Activated naive CD8-positive, alpha-beta T cell treated with anti-CD3 and anti-CD28 coated beads for 36 hours (primary cell): ENCODE measurements at places on chromosomes 6 and 20. TPM values are rescaled to one million over a fixed set of nuclear protein-coding genes. Genes with fewer than 3 reads are reported as not detected.

GRCh38 chr20:56411759-56412472, at the start of gene CASS4:
TSS of gene CASS4 (plus strand) at chr20:56412260. CDS start at chr20:56412459, 199 bp downstream.
- peaks cover 45% of the 10 kb centered on the region for H3K36me3 ChIP-seq
- no peak for DNase-seq
- no peaks in the 10 kb centered on the region for H3K27me3 ChIP-seq
- H3K27ac ChIP-seq: peak within 1 kb of the TSS; percentile 90
- H3K4me1 ChIP-seq: peaks cover 50% of the 10 kb centered on the region
- H3K4me3 ChIP-seq: peak within 1 kb of the TSS; percentile 80

GRCh38 chr6:128282961-128283360, 237.4 kb downstream of the PTPRK start:
- peaks cover 2% of the 10 kb centered on the region for H3K36me3 ChIP-seq
- peaks cover 9% of the 10 kb centered on the region for H3K4me1 ChIP-seq
- H3K27ac ChIP-seq: no peak overlapping the region
- H3K27me3 ChIP-seq: no peaks in the 10 kb centered on the region
- DNase-seq: no peak

DNA sequence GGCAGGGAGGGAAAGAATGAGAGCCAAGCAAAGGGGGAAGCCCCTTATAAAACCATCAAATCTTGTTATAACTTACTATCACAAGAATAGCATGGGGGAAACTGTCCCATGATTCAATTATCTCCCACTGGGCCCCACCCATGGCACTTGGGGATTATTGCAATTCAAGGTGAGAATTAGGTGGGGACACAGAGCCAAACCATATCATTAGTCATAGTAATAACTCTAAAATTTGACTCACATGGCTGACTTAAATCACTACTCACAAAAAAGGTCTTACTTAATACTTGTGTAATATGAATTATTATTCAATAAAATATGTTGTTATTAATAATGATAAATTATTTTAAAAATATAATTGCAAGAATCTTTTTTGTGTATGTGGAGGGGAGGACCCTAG, 178.1 kb upstream of the TCF21 start:
- H3K27ac ChIP-seq: no peak overlapping the region
- no peak overlapping the region for H3K4me3 ChIP-seq
- peaks cover 7% of the 10 kb centered on the region for H3K27me3 ChIP-seq
- no peaks in the 10 kb centered on the region for H3K36me3 ChIP-seq

DNA sequence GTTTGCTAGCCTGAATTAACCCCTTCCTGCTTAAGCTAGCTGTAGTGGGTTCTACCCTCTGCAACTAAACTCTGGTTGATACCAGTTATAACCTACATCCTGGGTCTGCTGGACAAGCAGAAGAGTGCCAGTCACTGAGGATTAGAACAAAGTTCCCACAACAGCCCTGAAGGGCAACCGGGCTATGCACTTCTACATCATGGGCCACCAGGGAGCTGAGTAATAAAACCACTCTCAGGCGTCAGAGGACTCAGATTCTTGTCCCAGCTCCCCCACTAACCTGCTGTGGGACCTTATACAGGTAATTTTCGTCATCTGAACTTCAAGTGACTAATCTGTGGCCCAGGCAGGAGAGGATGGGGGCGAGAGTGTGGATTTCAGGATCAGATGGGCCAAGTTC, 56.8 kb downstream of the EYA2 start:
- peaks cover 6% of the 10 kb centered on the region for H3K4me1 ChIP-seq
- H3K27me3 ChIP-seq: peaks cover 22% of the 10 kb centered on the region
- H3K36me3 ChIP-seq: no peaks in the 10 kb centered on the region
- H3K27ac ChIP-seq: no peak overlapping the region

DNA sequence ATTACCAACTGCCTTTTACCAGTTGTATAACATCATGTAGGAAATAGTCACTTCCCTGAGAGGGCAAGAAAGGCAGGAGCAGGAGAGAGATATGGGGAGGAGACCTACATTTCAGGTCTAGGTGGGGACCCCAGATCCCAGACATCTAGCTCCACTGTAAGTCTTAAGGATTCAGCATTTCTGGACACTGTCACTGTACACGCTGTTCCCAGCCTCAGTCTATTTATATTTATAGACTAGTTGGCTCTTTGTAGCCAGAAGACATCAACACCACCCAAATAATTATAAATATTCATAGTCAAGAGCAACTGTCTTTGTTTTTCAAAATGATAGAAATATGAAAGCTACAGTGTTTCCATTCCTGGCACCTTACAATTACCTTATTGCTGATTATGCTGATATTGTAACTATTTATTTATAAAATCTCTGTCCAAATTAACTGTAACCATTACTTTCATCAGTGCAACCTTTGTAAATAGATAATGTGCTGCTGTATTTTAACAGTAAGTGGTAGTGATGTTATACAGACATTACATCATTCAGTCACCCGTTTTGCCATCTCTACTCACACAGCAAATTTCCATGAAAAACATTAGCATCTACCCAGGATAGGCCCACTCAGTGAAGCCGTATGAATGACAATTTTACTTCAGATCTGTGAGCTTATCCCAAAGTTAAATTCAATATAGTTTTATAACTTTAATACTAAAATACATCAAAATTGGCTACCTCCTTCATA, 162.8 kb downstream of the PTPRK start:
- no peaks in the 10 kb centered on the region for H3K27me3 ChIP-seq
- H3K4me3 ChIP-seq: no peak overlapping the region
- no peak overlapping the region for H3K27ac ChIP-seq
- H3K36me3 ChIP-seq: no peaks in the 10 kb centered on the region

- no peaks in the 10 kb centered on the region for H3K4me1 ChIP-seq
- peaks cover 38% of the 10 kb centered on the region for H3K27me3 ChIP-seq
- H3K4me3 ChIP-seq: no peak overlapping the region
- no peaks in the 10 kb centered on the region for H3K36me3 ChIP-seq
Observed at GRCh38 chr6:146434732-146435390, 108.8 kb upstream of the RAB32 start.

DNA sequence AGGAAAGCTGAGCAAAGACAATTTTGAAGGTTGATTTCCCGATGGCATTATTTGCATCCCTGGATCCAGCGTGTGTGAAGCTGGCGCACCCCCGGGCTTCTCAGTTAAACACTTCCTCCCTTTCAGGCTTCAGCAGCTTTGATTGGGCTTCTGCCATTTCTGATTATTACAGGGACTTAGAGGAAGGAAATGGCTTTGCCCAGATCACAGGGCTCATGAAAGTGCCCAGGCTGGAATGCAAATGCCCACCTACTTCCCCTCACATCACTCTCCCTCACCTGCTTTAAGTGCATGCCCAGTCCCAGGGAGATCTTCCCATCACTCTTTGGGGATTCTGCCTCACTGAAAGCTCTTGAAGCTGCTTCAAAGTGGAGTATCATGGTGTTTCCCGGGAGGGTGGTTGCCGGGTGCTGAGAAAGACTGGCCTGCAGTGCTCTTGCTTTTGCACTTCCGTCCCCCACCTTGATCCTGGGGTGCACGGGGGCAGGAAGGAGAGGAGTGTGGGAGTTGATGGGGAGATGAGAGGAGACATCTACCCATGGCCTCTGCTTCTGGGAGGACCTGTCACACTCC, 28.3 kb downstream of the PHACTR3 start:
- H3K36me3 ChIP-seq: no peaks in the 10 kb centered on the region
- H3K27ac ChIP-seq: no peak overlapping the region
- H3K27me3 ChIP-seq: peaks cover 16% of the 10 kb centered on the region

GRCh38 chr6:104638841-104639290, 220.9 kb downstream of the HACE1 start:
- no peaks in the 10 kb centered on the region for H3K27me3 ChIP-seq
- H3K36me3 ChIP-seq: no peaks in the 10 kb centered on the region
- no peak for DNase-seq

DNA sequence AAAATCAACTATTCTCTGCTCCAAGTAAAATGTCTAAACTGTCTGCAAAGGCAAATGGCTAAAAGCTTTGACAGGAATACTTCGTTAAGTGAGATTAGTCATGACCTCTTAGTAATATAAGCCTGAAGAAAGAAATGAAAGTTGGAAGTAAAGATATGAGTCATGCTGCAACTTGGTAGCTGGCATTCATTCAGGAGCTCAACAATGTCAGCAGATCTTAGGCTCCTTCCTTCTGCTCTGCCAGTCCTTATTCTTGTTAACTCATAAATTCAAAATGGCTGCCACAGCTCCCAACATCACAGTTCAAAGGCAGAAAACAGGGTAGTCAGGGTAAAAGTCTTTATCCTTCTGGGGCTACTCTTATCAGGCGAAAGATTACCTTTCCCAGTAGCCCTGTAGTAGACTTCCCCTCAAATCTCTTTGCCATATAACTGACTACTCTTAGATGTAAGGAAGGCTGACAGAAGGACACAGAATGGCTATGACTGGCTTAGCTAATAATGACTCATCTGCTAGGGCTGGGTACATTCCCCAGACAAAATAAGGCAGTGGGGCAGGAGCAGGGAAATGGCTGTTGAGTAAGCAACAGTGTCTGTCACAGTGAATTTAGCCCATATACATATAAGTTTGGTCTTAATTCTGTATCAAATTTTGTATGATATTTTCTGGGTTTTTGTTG, 24.4 kb upstream of the C6orf62 start:
- peak overlapping the region; percentile 84 for H3K27ac ChIP-seq
- peaks cover 20% of the 10 kb centered on the region for H3K4me1 ChIP-seq
- H3K36me3 ChIP-seq: no peaks in the 10 kb centered on the region
- no peaks in the 10 kb centered on the region for H3K27me3 ChIP-seq
- peak; percentile 46 for DNase-seq

The RCAN2 gene
- total RNA-seq: not detected

The SLC17A3 gene
- not detected for total RNA-seq

The CPXM1 gene
- total RNA-seq: 4.3 TPM

The UNC93A gene
- total RNA-seq: not detected
